Right cardiac atrium (tissue), 5 donors: ENCODE measurements at places on chromosomes 7 and 10.
A peak's percentile ranks its signal among the peaks of the same experiment; 100 is the strongest.

DNA sequence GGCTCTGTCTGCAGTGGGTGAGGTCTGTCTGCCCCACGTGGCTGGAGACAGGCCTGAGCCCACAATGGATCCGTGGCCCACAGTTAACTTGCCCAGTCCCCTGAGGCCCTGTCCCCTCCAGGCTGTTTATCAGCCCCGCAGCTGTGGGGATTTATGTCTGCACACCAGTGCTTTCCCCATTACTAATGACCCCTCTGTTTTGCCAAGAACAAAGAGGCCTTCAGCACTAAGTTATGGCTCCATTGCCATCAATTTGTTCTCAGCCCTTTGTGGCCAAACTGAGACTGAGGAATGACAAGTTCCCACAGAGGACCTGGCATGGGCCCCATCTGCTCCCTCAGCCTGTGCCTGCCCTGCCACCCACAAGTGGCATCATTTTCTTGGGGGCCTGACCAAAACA, 138.2 kb downstream of the C10orf105 start:
- no peak for DNase-seq

GRCh38 chr10:50627443-50627842, 3.7 kb upstream of the SGMS1 start:
- DNase-seq = no peak

DNA sequence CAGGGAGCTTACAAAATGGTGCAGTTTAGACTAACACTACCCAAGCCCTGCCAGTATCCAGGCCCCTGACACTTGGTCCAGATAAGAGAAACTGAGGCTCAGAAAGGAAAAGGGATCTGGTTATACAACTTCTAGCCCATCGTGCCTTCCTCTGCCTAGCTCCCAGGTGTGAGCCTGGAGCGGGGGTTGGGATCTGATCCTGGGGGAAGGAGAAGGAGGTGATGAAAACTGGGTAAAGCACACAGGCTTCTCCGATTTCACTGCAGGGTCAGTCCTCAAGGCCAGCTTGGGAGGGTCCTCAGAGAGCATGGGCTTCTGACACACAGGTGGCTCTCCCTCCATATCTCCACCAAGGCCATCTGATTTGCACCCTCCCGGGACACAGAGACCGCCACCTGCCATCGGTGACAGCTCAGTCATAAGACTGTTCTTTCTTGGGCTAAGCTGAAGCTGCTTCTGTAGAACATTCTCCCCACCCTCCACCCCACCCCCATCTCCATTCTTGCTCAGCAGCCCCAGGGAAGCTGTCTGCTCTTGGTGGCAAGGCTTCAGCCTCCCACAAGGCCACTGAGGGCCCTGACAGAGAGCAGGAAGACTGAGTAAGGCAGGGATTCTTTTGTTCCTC, 16.4 kb downstream of the SRRM3 start:
- DNase-seq = no peak

- DNase-seq = no peak
Measured at GRCh38 chr7:16732828-16733227, 20.7 kb upstream of the TSPAN13 start.

DNA sequence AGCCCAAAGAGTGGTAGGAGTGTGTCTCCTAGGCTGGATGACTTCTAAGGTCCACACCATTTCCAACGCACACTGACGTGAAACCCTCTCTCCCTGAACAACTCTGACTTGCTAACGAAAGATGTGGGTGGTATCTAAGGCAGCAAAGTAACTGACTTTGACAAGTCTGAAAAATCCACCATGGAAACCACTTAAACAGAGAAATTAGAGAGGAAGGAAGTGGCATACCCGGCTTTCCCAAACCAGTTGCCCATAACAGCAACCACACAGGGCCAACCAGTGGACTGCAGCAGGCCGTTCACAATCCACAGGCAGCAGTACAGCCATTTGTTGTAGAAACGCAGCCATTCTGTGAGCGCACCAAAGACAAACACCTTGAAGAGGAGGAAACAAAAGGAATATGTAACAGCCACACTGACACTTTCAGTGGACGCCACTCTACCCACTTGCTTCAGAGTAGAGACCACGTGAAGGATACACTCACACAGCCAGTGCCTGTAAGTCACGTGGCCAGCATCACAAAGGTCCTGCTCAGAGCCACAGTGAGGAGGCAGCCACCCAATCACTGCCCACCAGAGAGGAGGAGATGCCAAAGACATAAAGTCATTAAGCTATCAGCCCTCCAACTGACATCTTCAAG, 39.8 kb downstream of the SLC37A3 start:
- DNase-seq = no peak

DNA sequence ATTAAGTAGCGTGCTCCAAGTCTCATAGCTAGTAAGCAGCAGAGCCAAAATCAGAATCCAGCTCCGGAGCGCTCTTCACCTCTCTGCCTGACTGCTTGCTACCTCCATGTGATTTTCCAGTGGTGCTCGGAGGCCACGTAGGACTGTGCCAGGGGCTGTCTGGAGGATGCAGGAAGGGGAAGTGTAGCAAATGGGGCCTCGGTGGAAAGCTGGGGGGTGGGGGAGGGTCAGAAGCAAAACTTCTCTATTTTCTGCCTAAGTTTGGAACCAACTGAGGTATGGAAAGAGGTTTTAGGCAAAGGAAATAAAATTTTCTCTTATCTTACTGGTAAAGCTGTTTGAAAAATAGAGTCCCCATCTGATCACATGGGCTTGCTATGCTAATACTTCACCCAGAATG, 108.7 kb downstream of the TBXAS1 start:
- peak; percentile 58 for DNase-seq

- no peak for DNase-seq
Measured at GRCh38 chr7:10104292-10104691, 869.4 kb upstream of the PHF14 start.

DNA sequence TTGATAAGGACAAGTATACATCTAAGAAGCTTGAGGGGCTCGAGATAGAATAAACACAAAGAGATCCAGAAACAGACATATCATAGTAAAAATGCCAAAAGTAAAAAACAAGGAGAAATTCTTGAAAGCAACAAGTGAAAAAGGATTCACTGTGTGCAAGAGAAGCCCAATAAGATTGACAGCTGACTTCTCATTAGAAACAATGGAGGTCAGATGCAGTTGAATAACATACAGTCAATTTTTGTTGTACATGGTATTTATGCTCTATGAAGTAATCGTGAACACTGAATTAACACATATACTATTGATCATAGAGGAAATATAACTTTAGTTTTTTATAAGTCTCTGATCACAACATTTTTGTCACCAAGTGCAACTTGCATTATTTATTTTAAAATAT, 982.8 kb upstream of the SORCS1 start:
- DNase-seq = no peak

GRCh38 chr10:58723966-58724365, 211.3 kb downstream of the BICC1 start:
- no peak for DNase-seq

- DNase-seq = no peak
Measured at GRCh38 chr7:95980167-95980566, 207.8 kb downstream of the DYNC1I1 start.

- DNase-seq = no peak
Measured at GRCh38 chr7:135898226-135898625, 78.9 kb downstream of the MTPN start.

- DNase-seq = no peak
Measured at GRCh38 chr7:18659746-18660145, 164.2 kb downstream of the HDAC9 start.

DNA sequence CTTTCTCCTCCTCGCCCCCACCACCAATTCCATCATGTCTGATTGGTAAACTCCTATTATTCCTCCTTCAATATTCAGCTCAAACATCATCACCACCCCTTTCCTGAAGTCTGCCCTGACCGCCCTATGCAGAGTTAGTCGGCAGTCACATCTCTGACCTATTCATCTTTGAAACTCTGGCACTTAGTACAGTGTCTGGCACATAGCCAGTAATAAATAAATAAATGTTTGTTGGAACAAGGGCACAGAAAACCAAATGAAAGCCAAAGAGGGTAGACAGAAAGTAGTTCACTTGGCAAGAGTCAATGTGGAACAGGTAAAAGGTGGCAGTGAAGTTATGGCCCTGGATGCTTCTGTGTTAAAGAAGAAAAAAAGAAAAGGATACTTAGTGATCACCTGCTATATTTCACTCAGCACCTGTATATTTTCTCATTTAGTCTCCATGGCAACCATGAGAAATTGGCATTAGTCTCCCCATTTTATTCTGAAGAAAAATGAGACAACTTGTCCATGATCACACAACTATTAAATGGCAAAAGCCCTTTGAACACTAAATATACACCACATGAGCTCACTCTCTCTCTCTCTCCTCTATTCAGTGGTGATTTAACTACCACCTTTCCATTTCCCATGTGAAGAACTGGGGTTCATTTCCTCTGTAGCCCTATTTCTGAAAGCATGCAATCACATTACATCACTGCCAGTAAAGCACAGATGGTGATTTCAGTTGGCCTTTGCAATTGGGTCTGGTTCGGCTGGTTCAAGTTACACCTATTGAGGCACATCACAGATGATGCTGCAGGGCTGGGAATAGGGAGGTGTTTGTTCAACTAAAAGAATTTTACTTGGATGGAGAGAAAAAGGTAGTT, 25.3 kb downstream of the CHCHD3 start:
- DNase-seq = no peak

DNA sequence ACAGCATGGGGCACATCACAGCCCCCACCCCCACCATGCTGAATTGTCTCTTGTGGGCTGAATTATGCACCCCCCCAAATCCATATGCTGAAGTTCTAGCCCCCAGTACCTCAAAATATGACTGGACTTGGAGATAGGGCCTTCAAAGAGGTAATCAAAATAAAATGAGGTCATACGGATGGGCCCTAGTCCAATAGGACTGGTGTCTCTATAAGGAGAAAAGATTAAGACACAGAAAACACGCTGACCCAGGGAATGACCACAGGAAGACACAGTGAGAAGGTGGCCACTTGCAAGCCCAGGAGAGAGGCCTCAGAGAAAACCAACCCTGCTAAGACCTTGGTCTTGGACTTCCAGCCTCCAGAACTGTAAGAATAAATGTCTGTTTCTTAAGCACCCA, 106.4 kb upstream of the ARID5B start:
- DNase-seq = no peak

DNA sequence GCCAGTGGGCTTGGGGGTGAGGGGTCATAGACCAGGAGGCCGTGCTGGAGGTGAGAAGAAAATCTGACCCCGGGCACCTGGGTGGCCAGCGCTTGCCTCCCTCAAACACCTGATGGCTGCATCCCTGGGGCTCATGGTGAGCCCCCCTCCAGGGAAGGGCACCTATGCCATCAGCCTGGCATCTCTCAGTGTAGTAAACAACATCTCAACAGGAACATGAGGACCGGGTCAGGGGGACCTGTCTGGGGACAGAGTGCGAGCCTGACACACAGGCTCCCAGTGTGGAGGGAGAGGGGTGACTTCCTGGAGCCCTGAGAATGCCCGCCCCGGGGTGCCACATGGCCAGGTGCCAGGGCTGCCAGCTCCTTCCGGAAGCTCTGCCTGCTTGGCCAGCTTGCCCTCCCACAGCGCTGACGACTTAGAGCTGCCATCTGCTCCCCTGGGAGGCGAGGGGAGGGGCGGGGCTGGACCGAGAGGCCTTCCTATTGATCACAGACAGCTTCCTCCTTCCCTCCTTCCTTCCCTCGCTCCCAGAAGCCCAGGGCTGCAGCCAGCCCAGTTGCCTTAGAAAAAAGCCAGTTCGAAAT, 12.3 kb downstream of the STX1A start:
- peak; percentile 73 for DNase-seq

- peak; percentile 76 for DNase-seq
Measured at GRCh38 chr10:71753091-71753959, 20.0 kb downstream of the VSIR start.

GRCh38 chr7:140562926-140563481, 77.6 kb downstream of the DENND2A start:
- DNase-seq = no peak
